Stimulated activated CD4-positive, alpha-beta T cell treated with anti-CD3 and anti-CD28 coated beads, TNF-alpha, amount 100 ng/mL, for 24 hours (primary cell): ENCODE measurements at places on chromosomes 12 and 14.
A peak's percentile ranks its signal among the peaks of the same experiment; 100 is the strongest.

- no peak for DNase-seq
Observed at GRCh38 chr12:77062846-77063461, 2.4 kb downstream of the E2F7 start.

DNA sequence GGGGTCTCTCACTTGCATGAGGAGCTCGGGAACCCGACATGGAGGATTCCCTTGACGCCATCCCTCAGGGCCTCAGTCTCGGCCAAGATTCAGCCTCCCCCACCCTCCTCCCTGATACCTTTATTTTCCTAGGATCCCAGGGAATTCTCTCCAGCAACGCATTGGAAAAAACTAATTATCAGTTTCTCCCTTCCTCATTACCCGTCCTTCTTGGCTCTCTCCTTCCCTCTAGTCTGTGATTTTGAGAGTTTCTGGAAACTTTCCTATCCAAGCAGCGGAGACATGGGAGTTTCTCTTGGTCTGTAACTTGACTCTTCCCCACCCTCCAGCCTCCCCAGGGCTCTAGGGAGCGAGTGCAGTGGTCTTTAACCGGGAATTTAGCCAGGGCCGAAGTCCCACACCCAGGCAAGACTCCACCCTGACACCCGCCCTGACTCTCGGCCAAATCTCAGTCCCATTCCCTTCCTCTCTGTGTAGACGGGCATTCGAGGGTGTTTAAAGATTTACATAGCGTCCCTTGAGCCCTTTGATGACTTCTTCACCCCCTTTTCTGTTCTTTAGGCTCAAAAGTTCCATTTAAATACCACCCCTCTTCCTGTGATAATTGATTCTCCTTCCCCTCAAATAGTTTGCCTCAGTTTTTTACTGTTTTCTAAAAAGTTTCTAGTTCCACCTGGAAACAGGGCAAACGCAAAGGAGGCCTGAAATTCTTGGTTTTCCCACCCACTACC is 6.7 kb downstream of the HOXC5 start:
- DNase-seq, result no peak

GRCh38 chr12:51963477-51963876 is 12.0 kb downstream of the ACVR1B start:
- DNase-seq, result no peak

- DNase-seq, result no peak
Observed at GRCh38 chr14:103156651-103157378, 33.6 kb downstream of the TNFAIP2 start.

DNA sequence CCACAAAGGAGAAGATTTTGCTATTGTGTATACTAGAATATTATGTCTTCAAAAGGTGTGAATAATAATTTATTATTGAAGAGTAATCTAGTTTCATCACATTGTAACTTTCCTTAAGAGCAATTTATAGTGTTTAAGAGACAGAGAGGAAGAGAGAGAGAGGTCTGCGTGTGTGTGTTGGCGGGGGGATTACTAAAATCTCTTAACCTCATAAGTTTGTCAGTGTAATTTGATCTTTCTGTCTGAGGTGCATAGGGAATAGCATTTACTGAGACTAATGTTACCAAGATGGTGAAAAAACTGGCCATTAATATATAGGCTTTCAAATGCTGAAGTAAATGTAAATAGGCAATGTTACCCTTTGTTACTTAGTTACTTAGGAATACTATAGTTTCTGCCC is 48.2 kb upstream of the BTG1 start:
- DNase-seq, result no peak

GRCh38 chr12:76880519-76881023 is 1.8 kb upstream of the CSRP2 start:
- no peak for DNase-seq

- no peak for DNase-seq
Observed at GRCh38 chr12:112741106-112741505, 50.4 kb upstream of the RPH3A start.

DNA sequence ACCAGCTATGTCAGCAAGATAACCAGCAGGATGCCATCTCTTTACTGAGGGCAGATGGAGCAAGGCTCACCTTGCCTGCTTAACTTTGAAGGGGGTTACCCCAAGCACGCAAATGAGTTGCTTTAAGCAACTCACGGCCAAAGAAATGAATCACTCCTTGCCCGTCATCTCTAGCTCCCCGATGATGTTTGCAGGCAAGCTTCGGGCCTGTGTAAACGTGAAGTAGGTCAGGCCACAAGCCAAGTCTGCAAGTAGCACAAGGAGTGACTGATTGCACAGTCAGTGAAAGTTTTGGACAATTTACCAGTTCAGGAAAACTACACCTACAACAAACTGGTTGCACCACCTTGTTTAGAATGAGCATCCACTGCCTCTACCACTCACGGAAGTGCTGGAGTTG is 699.7 kb upstream of the TBX3 start:
- DNase-seq, result no peak

DNA sequence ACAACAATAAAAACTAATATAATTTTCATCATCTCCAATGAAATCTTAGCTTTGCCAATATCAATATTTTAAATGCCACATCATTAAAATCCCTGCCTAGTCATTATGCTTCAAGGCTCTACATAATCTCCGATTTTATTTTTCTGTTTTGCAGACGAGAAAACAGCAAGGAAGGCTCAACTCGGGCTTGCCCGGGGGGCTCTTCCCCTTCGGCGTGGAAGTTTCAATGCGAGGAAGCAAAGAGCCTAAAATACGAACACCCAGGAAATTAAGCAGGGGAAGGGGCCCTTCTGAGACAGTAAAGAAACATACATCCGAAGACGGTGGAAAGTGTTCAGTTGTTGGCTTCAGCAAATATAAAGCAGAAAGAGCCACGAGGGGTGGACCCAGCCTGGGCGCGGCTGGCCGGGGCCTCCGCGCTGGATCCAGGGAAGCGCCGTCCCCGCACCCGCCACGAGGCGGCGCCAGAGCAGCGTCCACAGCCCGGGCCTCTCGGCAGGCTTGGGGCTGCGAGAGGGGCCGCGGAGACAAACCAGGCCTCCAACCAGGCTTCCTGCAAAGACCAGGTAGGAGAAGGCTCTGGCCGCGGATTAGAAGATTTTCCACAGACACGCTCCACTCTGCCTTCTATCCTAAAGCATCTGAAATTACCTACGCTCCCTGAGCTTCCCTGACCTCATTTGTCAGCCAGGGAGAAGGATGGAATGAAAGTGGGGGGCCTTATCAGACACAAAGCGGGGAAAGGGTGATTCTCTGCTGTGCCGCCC is 77.2 kb downstream of the SERPINA3 start:
- peak; percentile 52 for DNase-seq

GRCh38 chr12:64814432-64814831 is 10.0 kb upstream of the TBC1D30 start:
- DNase-seq, result no peak

DNA sequence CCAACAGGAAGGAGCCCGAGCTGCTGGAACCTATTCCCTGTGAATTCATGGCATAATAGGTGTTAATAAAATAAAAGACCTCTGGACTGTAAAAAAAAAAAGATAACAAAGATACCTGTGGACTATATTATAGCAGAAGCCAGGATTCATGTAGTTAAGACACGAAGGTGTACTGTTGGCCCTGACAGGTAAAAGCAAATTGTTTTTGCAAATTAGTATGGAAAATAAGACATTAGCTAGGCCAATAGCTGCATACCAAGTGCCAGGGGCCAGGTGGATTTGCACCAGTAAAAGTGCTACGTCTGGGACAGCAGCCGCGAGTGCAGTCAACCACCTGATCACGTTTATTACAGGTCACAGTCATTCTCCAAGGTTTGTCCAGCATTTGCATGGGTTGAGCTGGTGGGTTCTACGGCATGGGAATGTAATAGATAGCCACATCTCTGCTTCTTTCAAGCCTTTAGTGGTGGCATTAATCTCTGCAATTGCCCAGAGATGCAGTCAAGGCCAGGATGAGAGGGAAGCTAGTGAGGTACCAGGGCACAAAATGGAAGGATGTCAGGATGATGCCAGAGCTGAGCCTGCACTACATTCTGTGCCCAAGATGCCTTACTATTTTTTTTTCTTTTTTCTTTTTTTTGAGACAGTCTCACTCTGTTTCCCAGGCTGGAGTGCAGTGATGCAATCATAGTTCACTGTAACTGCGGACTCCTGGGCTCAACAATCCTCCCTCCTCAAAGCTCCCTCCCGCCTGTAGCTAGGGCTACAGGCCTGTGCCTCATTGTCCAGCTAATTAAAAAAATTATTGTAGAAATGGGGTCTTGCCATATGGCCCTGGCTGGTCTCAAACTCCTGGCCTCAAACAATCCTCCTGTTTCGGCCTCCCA is 26.3 kb downstream of the TNFAIP2 start:
- DNase-seq, result no peak

GRCh38 chr14:58770491-58770982 is 132.8 kb downstream of the DACT1 start:
- DNase-seq, result no peak

- DNase-seq, result no peak
Observed at GRCh38 chr12:5500331-5500659, 68.4 kb downstream of the NTF3 start.

- no peak for DNase-seq
Observed at GRCh38 chr14:58863661-58864345, 226.0 kb downstream of the DACT1 start.

DNA sequence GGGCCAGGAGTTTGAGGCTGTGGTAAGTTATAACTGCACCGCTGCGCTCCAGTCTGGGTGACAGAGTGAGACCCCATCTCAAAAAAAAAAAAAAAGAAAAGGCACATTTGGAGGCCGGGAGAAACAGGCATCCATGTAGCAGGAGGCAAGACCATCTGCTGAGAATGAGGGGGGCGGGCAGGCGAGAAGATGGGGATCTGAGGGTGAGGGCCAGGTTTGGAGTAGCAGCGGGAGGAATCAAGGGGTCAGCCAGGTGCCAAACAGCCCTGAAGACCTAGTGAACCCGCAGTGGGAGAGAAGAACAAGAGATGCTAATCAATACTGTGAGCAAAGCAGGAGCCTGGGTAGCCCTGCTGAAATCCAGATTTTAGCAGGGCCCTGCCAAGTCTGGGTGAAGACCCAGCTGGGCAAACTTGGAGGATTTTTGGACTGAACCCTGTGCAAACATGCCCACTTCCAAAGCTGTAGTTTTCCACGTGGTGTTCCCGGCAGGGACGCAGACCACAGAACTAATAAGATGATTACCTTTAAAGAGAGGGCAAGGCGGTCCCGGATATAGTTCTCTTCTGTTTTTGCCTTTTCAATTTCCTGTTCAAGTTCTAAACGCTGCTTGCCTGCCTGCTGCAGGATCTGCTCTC is 61.0 kb downstream of the NIN start:
- no peak for DNase-seq

- no peak for DNase-seq
Observed at GRCh38 chr12:42539696-42540095, 49.9 kb downstream of the PRICKLE1 start.

DNA sequence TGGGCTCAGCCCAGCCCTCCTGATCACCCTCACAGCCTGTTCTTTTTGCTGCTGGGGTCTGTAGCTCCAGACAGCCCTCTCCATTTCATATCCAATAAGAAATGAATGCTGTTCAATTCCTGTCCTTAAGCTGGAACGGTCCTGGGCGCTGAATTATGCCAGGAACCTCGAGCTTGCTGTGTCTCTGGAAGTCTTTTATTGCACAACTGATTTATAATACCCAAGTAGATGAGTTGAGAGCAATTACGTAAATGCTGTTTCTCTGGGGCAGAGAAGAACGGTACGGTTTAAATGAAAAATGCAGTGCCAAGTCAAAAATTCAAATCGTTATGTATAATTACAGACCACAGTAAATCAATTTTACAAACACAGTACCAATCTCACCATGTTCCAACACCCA is 161.0 kb downstream of the SAMD4A start:
- DNase-seq, result no peak

DNA sequence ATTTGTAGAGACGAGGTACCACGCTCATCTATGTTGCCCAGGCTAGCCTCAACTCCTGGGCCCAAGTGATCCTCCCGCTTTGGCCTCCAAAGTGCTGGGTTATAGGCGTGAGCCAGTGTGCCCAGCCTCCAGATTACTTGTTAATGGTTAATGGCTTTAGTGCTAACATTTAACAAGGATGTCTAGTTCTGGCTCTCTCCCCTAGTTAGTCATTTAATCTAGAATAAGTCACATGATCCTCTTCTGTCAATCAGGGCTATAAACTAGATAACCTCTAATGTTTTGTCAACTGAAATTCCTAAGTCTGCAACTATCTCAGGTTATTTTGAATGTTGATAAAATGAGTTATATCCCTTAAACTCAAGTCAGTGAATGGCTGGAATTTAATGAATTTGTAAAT is 15.7 kb downstream of the ACTR6 start:
- no peak for DNase-seq

DNA sequence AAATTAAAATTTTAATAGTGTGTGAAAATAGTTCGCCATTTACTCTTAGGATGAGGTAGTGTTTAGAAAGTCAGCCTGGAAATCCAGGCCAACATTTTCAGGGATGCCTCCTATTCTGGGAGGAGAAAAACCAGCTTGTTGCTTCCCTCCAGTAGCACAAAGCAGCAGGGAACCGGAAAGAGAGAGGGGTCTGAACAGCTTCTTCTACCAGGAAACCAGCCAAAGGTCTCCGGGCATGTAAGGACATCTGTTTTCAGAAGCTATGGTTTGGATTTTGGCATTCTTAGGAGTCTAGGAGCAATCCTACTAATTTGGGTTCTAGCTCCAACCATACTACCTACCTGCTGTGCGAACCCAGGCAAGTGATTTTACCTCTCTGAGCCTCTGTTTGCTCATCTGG is 85.3 kb downstream of the DPF3 start:
- no peak for DNase-seq

DNA sequence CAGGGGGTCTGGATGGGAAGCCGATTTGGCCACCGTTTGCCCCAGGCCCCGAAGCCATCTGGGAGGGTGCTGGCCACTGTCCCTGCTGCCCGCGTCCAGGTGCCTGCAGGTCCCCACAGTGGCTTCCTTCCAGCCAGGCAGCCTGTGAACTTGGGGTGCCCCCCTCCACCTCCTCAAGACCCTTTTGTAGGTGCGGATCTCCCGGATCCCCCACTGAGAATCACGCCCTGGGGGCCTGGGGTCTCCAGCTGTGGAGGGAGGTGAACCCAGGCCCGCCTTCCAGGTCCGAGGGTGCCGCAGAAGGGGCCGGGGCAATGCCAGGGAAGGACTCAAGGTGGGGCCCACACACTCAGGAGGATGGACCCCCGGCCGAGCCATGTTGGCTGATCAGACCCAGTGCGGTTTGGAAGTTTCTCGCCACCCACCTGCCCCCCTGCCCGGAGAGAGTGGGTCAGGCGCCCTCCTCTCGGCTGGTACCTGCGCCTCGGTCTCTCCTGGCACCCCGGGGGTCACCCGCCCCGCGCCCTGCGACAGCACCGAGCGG is 1.7 kb downstream of the MMP17 start:
- DNase-seq, result no peak

GRCh38 chr12:80582431-80582830 is 125.0 kb upstream of the MYF6 start:
- no peak for DNase-seq

DNA sequence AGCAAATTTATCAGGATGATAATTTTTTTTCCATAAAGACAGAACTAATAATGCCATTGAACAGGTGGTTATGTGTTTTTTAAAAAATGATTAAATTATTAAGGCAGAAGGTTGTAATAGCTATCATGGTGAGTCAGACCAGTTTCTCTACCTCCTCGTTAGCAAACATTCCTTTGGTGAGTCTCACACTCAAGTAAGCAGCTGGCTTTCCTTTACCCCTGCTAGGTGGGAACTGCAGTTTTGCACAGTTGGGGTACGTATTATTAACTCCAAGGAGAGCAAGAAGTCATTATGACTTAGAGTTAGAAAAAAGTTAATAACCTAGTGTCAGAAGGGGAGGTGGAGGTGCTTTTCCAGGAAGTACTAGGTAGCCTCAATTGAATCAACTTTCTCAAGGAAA is 165.3 kb downstream of the SNAPC1 start:
- DNase-seq, result no peak

GRCh38 chr12:124768452-124769162 is 95.1 kb downstream of the SCARB1 start:
- DNase-seq, result no peak

- DNase-seq, result peak; percentile 36
Observed at GRCh38 chr12:47079981-47080724, 394 bp upstream of the AMIGO2 start.
